LHCN-M2 (cell line): ENCODE measurements at places on chromosomes 2 and 18.

GRCh38 chr2:201275069-201275468, 14.7 kb downstream of the CASP8 start:
- no peak for DNase-seq

- DNase-seq: no peak
Observed at GRCh38 chr2:16104315-16104948, 164.1 kb downstream of the MYCN start.

DNA sequence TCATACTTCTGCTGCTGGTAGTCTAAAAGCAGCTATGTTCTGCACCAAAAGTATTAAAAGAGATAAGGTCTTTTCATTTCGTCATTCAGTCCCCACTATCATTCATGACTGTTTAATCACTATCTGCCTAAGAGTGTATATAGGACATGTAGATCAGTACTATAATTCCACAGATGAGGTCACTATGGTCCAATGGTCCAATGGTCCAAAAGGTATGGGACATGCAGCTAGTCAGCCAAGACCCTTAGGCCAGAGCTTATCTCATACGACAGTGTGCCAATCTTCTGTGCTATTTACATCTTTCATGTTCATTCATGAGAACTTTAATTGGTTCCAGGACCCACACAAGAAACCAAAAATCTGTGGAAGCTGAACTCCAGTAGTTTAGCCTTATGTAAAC, 42.6 kb upstream of the SDC1 start:
- DNase-seq: no peak

DNA sequence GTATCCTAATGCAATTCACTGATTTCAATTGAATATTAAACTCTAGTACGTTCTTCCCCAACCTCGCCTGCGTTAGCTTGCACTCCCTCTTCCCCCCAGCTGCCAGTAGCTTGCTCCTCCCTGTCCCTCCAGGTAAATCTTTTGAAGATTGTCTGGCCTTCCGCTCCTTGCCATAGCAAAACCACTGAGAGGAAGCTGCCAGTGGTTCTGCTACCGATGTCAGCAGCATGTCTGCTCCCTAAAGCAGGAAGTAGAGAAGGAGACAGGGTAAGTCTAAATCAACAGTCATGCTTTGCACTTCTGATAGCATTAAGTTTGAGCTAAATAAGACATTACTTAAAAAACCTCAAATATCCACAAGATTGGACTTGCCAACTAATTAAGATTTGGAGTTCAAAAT, 89.1 kb downstream of the SCN2A start:
- DNase-seq: no peak

- peak; percentile 29 for DNase-seq
Observed at GRCh38 chr2:17969661-17970060, 91.2 kb downstream of the KCNS3 start.

- no peak for DNase-seq
Observed at GRCh38 chr18:10893761-10894160, 255.6 kb downstream of the PIEZO2 start.

DNA sequence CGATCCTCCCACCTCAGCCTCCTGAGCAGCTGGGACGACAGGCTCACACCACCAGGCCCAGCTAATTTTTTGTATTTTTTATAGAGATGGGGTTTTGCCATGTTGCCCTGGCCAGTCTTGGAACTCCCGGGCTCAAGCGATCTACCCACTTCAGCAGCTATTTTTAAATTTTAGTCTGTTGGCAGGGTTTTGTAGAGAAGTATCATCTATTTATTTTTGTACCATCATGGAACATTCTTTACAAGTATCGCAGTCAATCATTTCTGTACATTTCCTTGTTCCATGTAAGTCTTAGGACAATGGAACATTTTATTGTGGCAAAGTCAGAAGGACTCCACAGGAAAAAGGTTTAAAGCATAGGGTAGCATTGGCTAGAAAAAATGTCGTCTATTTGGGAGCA, 94.6 kb downstream of the UGGT1 start:
- DNase-seq: no peak

- DNase-seq: no peak
Observed at GRCh38 chr2:196415384-196415783, 224.1 kb upstream of the CCDC150 start.

DNA sequence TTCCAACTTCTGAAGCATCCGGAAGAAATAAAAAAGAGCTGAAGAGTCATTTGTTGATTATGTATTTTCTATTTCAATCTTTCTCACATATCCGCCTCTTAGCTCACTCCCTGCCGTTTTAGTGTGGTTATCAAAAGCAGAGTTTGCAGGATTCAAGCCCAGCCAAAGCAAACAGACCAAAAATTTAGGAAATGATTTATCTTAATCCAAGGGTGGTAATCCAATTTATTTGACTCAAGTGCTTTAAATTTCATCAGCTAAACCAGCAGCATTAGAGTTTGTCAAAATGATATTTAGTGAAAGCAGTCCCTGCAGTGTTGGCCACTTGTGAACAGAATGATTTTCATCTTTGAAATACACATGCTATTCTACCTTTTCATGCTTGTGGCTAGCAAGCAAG, 129.3 kb upstream of the CCDC68 start:
- no peak for DNase-seq

- DNase-seq: no peak
Observed at GRCh38 chr18:74190086-74190485, 41.8 kb downstream of the TIMM21 start.

- DNase-seq: no peak
Observed at GRCh38 chr2:15609341-15610042, 17.8 kb downstream of the DDX1 start.

DNA sequence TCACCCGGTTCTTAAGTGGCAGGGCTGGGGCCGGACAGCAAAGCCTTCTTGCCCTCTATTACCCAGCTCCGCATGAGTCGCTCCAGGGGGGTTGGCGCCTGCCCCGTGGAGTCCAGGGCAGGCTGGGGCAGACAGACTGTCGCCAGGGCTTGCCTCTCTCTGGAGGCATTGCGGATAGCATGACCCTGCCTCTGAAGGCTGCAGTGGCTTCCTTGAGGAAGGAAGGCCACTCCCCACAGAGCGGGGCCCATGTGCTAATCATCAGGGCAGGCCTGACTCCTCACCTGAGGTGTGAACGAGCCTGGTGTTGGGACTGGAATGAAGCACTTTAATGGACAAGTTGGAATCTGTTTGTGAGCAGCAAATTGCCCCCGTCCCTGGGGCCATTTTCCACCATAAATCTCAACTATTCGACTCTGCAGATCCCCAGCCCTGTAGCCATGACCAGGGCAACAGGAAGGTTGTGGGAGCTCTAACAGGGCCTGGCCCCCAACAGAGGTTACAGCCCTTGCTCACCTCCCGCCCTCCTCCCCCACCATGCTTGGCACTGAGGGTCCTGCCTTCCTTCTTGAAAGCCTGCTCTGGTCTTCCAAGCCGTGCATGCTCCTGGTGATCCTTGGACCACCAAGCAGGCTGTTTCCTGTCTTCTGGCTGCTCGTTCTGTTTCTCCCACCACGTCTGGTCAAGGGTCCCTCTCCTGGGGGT, 144.9 kb upstream of the HAAO start:
- no peak for DNase-seq

GRCh38 chr2:7165736-7166135, 248.5 kb downstream of the RNF144A start:
- no peak for DNase-seq

- no peak for DNase-seq
Observed at GRCh38 chr2:169002161-169002738, 28.9 kb downstream of the ABCB11 start.

DNA sequence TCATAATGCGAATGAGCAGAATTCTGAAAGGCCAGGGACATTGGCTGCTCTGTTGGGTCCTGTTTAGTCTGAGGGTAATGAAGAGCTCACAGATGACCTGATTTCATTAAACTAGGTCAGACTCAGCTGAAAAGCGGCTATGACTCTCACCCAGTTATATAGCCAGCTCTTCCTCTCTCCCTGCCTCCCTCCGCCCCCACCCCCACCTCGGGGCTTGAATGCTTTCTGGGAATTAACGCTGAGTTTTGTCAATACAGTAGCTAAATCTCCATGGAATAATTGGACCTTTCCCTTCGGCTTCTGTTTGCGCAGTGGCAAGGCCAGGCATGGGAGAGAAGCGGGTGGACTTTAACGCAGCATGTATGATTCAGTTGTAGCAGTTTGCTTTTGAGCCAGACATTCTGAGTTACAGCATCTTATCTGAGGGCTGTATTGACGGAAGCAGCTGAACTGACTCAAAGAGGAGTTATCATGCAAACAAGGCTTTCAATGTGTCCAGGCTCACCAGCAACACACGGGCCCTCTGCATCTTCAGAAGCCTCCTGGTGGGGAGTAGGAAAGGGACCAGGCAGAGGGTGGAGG, 110.6 kb downstream of the MYCN start:
- no peak for DNase-seq

GRCh38 chr18:26874283-26874682, 8.8 kb upstream of the AQP4 start:
- no peak for DNase-seq

DNA sequence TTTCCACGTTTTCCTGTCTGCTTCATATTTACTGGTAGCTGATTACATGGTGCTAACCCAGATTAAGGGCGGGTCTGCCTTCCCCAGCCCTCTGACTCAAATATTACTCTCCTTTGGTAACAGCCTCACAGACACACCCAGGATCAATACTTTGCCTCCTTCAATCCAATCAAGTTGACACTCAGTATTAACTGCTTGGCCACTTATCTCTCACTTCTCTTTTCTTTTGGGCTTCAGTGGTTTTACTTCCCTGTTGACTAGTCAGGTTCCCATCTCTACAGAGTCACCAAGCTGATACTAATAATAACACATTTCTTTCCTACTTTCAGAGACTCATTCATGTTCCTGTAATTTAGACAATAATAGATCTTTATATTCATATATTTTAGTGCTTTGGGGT, 302.2 kb upstream of the MAP2 start:
- DNase-seq: no peak

DNA sequence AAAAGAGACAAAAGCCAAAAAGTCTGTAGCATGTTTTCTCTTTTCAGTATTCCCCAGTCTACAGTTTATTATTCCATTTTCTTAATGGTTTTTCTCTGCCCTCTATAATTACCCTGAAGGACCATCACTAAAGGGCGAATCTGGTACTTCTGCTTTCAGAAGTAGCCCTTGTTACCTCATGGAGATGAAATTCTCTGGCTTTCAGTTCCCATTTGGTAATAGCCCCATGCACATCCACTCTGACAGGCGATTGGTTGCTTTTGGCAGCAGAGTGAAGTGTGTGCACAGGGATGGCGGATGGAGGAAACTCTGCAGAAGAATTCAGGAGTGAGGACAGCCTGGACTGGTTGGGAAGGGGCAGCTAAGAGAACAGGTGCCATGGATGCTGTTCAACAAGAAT, 66.3 kb upstream of the NABP1 start:
- DNase-seq: no peak

GRCh38 chr18:2609604-2610003, 38.2 kb downstream of the NDC80 start:
- no peak for DNase-seq

DNA sequence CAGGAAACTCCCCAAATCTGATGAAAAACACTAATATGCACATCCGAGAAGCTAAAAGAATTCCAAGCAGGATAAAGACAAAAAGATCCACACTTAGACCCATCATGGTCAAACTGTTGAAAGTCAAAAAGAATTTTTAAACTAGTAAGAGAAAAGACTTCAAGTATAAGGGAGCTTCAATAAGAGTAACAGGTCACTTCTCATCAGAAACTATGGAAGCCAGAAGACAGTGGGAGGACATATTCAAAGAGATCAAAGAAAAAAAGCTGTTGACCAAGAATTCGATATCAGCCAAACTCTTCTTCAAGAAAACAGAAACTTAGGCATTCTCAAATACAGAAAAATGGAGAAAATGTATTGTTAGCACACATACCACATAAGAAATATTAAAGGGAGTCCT, 50.4 kb downstream of the ZC3H8 start:
- peak; percentile 19 for DNase-seq

GRCh38 chr2:222320436-222321395, 21.9 kb upstream of the PAX3 start:
- DNase-seq: no peak

GRCh38 chr2:181697571-181697970, 17.3 kb upstream of the NEUROD1 start:
- no peak for DNase-seq

DNA sequence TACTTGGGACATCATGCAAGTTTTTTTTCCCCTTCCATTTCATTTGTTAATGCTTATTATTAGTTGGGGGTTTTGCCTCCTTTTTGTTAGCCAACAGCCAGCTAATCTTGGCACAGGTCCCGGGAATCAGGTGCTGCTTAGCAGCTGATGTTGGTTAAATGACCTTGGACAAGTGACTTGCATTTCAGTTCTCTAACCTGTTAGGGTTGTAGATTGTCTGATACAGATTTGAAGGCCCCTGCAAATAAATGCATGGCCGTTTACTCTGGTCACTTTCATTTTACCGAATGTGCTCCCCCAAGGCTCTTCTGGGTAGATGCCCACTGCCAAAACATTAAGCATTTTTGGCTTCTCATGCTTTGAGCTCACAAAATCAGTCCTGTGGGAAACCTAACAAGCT, 120.9 kb downstream of the SPTBN1 start:
- DNase-seq: no peak

GRCh38 chr2:69222953-69223658, 163.9 kb downstream of the GFPT1 start:
- DNase-seq: peak; percentile 64

- DNase-seq: no peak
Observed at GRCh38 chr2:1621501-1621900, 122.8 kb downstream of the PXDN start.

GRCh38 chr18:32114293-32114942, 22.7 kb downstream of the RNF138 start:
- DNase-seq: no peak

- DNase-seq: no peak
Observed at GRCh38 chr2:61262699-61263098, 100.7 kb downstream of the C2orf74 start.

DNA sequence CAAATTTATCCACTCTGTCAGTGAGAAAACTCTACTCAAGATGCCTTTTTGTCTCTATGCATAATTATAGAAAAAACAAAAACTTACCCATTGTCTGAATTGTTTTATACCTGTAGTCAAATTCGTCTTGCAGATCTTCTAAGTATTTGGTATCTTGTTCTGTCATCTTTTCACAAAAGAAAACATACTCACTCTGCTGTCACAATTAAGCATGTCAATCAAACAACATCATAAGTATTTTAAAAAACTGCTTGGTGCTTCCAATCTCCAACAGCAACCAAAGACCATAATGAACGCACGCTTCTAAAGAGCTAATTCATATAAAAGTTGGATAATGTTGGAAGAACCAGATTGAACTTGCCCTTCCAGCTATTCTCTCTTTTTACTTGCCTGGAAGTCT, 55.6 kb upstream of the STAT1 start:
- no peak for DNase-seq

- no peak for DNase-seq
Observed at GRCh38 chr2:113976277-113976928, 86.5 kb downstream of the ACTR3 start.

GRCh38 chr2:109409321-109410038, 204.3 kb downstream of the SEPTIN10 start:
- peak; percentile 44 for DNase-seq

DNA sequence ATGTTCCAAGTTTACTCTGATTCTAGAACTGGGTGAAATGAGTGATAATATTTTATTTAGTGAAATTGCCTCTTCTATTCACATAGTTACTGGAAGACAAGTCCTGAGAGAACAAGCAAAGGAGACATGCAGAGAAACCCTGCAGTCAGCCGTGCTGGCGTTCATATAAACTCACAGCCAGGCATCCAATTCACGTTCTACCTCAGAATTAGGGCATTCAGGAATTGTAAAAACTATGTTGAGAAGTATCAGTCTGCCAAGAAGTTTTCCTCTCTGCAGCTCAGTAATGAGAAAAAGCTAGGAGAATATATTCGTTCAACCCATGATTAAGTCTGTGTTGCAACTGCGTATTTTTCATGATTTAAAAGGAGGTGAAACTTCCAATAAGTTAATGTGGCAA, 156.2 kb upstream of the DSEL start:
- DNase-seq: no peak
